ENCODE measurements at places on chromosomes 6 and 20.

GRCh38 chr6:125639466-125640020 lies 109.9 kb upstream of the HEY2 start:
- no peak for DNase-seq

DNA sequence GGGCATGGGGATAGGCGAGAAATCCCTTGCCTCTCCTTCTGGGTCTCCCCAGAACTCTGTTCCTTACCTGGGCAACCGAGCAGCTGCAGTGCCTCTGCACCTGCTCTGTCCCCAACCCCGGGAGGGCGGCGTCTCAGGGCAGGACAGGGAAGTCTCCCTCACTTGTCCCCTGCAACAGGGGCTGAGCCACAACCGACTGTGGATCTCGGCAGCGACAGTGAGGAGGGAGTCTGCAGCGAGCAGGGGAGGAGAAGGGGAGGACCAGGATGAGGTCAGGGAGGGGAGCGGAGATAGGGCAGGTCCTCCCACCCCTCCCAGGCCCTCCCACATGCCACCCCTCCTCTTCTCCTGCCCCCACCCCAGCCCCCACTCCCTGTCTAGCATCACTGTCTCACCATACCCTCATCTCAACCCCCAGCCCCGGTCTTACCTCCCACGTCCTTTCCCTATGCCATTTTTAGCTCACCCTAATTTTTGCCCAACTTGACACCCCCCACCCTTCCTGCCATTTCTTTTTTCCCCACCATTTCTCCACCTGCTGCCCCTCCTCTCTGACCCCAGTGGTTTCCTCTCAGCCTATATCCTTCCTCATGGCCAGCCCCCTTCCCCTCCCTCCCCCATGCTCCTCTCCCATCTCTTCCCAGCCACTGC lies at the start of gene TNXB:
TSS of gene TNXB (minus strand) at position 225 of the 651 bp plus-strand sequence. CDS start 11,140 bp downstream, outside the sequence.
- DNase-seq, result no peak

DNA sequence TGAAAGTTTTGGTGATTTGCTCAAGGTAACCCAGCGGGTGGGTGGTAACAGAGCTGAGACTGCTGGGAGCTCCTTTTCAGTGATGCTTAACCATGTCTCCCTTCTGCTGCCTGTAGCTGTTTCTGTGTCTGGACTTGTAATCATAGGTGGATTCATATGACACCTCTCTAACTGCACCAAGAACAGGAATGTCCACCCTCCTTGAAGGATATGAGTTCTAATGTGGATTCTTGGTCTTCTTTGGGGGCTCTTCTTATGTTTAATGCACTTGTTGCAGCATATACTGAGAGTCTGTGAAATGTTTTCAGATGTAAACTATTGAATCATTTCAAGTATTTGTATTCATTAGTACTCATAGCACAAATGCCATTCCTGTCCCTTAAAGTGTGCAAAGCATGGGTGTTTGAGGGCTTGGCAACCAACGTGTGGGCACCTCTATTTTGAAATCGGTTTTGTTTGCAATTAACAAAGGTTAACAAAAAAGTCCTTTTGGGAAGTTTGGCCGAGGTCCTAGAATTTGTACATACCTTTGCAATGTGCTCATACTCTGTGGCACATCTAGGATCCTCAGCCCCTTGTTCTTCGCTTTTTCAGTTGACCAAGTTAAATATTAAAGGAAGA lies 138.0 kb downstream of the SOX4 start:
- DNase-seq, result no peak

DNA sequence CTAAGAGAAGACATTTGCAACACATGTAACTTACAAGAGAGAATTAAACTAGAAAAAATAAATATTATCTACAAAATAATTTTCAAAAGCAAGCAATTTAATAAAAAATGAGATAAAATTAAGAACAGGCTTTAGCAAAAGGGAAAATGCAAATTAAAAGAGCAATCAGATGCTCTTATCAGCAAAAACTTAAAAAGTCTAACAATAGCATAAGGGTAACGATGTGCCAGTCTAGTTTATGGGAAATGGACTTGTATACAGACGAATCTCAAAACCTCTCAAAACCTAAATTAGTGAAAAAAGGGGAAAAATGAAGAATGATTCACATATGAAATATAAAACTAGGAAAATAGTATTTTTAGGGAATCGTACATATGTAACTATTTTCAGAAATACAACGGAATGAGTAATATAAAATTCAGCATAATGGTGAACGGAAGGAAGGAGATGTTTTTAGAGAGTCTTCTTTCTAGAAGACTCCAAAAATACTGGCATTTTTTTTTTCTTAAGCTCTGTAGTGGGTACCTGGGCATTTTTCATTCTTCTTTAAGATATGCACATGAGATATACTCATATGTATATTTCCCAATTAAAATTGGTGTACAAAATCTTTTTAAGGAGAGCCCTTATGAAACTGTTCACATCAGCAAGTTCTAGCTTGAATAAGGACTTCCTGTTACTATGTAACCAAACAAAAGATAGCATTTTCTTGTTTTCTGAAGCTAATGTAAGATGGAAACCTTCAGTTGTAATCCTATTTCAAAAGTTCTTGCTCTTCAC lies 927 bp upstream of the MANEA start:
- DNase-seq, result no peak

DNA sequence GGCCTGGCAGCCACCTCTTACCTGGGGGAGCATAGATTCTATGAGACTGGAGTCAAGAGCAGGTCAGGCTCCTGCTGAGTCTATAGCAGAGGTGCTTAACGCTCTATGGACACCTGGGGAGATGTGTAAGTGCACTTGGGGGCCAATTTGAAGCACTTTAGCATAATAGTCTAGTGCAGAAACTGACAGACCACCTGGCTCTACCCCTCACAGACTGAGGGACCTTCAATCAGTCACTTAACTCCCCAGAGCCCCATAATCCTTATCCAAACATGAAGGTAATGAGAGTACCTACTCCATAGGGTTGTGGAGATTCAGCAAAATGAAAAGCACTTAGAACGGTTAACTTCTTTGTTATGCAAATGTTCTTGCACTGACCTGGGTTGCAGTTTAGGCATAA lies 87.3 kb upstream of the SLC22A16 start:
- no peak for DNase-seq

- DNase-seq, result no peak
Observed at GRCh38 chr20:53567379-53567917, 26.2 kb downstream of the ZNF217 start.

- no peak for DNase-seq
Observed at GRCh38 chr20:11271319-11271718, 597.5 kb upstream of the JAG1 start.

DNA sequence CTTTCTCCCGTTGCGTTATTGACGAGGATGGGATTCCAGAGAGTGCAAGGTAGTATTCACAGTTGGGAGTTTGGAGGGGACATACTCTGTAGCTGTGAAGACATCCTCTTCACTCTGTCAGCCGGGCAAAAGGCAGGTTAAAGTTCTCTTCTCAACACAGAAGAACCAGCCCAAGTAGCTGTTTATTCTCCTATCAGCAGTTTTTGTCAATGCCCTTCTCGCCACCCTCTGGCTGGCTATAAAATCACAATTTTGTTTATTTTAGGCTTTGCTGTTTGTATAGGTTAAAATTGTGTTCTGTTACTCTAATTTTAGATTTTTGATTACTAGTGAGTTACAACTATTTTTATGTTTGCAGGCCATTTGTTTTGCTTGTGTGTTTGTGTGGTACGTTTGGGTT lies 37.9 kb upstream of the MAS1 start:
- no peak for DNase-seq

DNA sequence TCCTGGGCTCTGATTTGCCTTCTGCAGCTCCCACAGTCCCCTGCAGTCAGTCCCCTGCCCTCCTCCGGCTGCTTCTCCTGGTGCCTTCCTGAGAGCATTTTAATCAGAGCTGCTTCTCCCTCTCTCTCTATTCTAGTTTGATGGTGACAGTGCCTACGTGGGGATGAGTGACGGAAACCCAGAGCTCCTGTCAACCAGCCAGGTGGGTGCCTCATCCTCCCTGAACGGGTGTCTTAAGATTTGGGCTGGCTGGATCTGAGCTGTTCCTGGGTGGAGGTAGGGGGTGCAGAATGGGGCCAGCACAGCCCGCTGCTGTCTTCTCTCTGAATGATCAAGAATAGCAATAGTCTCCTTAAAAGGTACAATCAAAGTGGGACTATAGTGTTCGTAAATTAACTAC lies 58.6 kb downstream of the TOX2 start:
- no peak for DNase-seq

- no peak for DNase-seq
Observed at GRCh38 chr6:51292659-51293058, 474.0 kb downstream of the TFAP2B start.

GRCh38 chr6:76852776-76853175 lies 610.5 kb downstream of the HTR1B start:
- DNase-seq, result no peak

GRCh38 chr6:98514073-98514720 lies 320.2 kb upstream of the POU3F2 start:
- DNase-seq, result no peak
